ENCODE measurements at places on chromosomes 16 and 17.

DNA sequence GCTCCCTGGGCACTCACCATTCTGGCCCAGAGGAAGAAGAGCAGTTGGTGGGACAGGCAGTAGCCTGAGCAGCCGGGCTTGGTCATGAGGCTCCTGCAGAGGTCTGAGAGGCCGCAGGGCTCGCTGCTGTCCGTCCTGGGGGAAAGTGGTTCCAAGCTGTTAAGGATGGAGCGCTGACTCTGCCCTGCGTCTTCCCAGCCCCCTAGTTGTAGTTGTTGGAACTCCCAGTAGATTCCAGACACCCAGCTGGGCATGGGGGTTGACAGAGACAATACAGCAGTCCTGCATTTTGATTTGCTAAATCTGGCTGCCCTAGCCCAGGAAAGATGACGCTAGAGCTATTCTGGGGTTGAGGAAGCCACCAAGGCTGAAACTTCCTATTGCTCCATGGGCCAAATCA is 7.3 kb downstream of the C16orf89 start:
- peak; percentile 53 for DNase-seq

GRCh38 chr16:53775821-53776431 is 72.0 kb downstream of the FTO start:
- DNase-seq: no peak

DNA sequence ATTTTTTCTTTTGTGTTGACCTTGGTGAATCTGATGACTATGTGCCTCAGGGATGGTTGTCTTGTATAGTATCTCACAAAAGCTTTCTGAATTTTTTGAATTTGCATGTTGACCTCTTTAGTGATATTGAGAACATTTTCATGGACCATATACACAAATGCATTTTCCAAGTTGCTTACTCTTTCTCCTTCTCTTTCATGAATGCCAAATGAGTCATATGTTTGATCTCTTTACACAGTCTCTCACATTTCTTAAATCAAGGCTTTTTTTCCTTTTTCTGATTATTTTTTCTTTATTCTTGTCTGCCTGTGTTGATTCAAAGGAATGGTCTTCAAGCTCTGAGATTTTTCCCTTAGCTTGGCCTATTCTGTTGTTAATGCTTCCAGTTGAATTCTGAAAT is 46.6 kb upstream of the KCNJ16 start:
- DNase-seq: no peak

DNA sequence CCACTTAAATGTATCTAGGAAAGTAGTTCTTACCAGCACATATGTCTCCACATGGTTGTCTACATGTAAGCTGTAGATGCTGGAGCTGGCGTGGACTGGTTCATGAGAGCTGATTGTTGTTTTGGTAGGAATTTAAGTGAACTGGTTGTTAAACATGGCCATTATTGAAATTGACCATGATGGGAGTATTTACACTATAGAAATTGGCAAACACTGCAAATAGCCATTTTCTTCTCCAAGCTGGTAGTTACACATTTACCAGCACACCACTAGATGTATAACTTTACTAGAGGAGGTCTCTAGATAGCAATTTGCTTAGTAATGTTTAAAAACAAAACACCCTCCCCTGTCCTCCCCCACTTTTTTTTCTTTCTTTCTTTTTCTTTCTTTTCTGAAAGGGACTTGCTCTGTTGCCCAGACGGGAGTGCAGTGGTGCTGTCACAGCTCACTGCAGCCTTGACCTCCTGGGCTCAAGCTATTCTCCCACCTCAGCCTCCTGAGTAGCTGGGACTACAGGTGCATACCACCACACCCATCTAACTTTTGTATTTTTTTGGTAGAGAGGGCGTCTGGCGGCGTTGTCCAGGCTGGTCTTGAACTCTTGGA is 24.2 kb downstream of the IGSF6 start:
- no peak for DNase-seq

GRCh38 chr16:58628845-58629732 is 537 bp downstream of the CNOT1 start:
- no peak for DNase-seq

DNA sequence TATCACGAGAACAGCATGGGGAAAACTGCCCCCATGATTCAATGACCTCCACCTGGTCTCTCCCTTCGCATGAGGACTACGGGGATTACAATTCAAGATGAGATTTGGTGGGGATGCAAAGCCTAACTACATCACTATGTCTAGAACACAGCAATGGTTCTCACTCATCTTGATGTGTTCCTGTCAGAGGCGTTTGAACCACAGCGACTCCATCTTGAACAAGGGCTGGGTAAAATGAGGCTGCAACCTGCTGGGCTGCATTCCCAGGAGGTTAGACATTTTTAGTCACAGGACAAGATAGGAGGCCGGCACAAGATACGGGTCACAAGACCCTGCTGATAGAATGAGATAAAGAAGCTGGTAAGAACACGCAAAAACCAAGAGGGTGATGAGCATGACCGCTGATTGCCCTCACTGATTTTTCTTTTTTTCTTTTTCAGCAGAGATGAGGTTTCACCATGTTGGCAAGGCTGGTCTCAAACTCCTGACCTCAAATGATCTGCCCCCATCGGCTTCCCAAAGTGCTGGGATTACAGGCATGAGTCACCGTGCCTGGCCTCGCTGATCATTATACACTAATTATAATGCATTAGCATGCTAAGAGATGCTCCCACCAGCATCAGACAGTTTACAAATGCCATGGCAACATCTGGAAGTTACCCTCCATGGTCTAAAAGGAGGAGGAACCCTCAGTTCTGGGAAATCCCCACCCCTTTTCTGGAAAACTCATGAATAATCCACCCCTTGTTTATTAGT is 3.0 kb upstream of the PPY start:
- DNase-seq: no peak

DNA sequence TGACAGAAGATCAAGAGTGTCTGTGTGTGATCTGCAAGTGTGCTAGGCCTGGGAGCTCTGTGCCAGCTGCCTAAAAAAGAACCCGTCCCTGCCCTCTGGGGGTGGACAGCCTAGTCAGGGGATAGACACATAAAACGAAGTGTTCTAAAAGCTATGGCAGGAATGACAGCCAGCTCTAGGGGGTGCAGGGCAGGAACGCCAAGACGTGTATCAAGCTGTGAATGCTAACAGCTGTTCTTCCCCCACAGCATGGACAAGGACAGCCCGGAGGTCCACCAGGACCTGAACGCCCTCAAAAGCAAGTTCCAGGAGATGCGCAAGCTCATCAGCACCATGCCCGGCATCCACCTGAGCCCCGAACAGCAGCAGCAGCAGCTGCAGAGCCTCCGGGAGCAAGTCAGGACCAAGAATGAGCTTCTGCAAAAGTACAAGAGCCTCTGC is 5.1 kb downstream of the RASD1 start:
- DNase-seq: no peak

DNA sequence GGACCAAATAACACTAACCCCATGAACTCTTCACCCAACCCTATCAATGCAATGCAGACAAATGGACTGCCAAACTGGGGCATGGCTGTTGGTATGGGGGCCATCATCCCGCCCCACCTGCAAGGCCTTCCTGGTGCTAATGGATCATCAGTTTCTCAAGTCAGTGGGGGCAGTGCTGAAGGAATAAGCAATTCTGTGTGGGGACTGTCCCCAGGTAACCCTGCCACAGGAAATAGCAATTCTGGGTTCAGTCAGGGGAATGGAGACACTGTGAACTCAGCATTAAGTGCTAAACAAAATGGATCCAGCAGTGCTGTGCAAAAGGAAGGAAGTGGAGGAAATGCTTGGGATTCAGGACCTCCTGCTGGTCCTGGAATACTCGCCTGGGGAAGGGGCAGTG is 78.9 kb downstream of the TMC6 start:
- peak; percentile 16 for DNase-seq

- DNase-seq: no peak
These were observed 3.7 kb downstream of the PDIA2 start for GRCh38 chr16:286491-287297.

Measured in D341Med (cell line).